Urinary bladder (tissue), 4 donors: ENCODE measurements at places on chromosomes 11 and 22. TPM values are rescaled to one million over a fixed set of nuclear protein-coding genes. Genes with fewer than 3 reads are reported as not detected.

The PIWIL4 gene
- total RNA-seq: 6.9 TPM

The PATE4 gene
- total RNA-seq: not detected

The OR51I1 gene
- total RNA-seq: 0.63 TPM

DNA sequence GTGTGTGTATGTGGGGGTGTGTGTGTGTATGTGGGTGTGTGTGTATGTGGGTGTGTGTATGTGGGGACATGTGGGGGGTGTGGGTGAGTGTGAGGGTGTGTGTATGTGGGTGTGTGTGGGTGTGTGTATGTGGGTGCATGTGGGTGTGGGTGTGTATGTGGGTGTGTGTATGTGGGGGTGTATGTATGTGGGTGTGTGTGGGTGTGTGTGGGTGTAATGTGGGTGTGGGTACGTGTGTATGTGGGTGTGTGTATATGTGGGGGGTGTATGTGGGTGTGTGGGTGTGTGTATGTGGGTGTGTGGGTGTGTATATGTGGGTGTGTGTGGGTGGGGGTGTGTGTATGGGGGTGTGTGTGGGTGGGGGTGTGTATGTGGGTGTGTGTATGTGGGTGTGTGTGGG, 106.7 kb downstream of the SPATA19 start:
- DNase-seq: no peak

GRCh38 chr11:10453261-10453660, 1.8 kb upstream of the AMPD3 start:
- DNase-seq: no peak
